ENCODE measurements at places on chromosomes 1 and 21.
A peak's percentile ranks its signal among the peaks of the same experiment; 100 is the strongest.

GRCh38 chr1:166017395-166017794 is 149.4 kb downstream of the FAM78B start:
- no peak for DNase-seq

GRCh38 chr1:170730438-170730837 is 66.5 kb downstream of the PRRX1 start:
- DNase-seq = no peak

- no peak for DNase-seq
Observed at GRCh38 chr1:161678500-161678899, 15.6 kb downstream of the FCGR2B start.

GRCh38 chr1:113616156-113616555 is 143.1 kb downstream of the PHTF1 start:
- no peak for DNase-seq

DNA sequence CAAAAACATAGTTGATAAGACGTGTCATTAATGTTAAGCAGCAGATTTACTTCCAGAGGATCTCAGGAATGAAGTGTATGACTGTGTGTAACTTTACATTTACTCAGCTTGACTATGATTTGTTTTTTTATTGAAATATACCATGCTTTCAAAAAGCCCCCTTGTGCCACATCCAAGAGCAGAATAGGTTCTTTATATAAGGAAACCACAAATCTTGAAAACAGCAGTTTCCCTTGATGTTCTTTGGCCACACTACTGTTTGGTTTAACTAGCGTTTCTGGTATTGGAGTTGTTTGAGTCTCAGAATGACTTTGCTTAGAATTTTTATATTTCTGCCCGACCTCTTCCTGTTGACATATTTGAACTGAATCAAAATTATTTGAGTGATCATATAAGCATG is 25.0 kb downstream of the LRRC8C start:
- no peak for DNase-seq

DNA sequence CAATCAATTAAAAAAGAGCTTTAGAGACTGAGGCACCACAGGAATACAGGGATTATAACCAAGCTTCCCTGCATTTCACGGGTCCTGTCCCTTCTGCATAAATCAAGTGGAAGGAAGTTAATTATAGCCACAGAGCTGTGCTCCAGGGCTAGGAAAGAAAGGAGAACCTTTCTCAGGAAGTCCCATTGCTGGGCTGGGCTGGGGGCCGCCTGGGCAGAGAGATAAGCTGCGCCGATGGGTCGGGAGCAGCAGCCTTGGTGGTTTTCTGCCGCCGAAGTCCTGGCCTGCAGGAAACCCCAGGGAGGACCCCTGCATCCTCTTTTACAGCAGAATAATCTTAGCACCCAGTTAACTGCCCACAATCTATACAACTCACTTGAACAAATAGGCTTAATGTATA is 12.6 kb upstream of the CD34 start:
- no peak for DNase-seq

GRCh38 chr1:244887281-244887680 is 22.9 kb upstream of the HNRNPU start:
- DNase-seq = no peak

GRCh38 chr1:104933846-104934245 is 1184.1 kb downstream of the AMY1C start:
- DNase-seq = no peak

DNA sequence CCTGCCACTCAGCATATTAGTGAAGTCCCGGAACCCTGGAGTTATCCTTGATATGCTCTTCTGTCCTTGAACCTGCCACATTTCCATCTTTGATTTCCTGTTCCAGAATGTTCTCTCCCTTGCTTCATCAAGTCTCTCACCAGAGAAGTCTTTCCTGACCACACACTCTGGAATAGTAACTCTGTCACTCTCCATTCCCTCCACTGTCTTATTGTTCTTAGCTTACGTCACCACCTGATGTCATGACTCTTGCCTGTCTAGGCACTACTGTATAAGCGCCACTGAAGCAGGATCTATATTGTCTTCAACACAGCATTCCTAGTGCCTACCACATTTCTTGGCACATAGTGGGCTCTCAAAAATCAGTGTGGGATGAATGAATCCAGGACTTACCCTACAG is 65.4 kb upstream of the SMYD2 start:
- no peak for DNase-seq

- no peak for DNase-seq
Observed at GRCh38 chr1:101033017-101033416, 7.4 kb upstream of the DPH5 start.

GRCh38 chr1:26003262-26003661 is 5.4 kb upstream of the PAFAH2 start:
- DNase-seq = no peak

DNA sequence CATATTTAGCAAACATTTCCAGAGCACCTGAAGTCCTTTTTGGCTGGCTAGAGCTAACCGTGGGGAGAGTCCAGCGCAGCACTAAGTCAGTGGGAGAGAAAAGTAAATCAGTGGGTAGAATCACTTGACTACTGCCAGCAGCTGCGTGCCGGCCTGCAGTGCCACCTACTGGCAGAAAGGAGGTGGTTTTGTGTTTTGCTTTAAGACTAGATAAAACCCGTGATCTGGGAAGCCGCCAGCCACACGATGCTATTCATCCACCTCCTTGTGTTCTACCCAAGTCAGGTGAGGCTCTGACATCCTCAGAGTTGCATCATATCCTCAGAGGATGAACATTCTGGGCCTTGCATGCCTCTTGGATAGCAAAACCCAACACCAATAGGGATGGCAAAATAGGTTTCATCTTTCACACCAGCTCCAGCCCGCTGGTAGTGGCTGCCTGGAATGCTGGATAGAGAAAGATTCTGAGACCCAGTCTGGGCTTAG is 14.1 kb upstream of the HEYL start:
- peak; percentile 45 for DNase-seq

GRCh38 chr21:16007943-16008342 is 278.2 kb downstream of the USP25 start:
- DNase-seq = no peak

DNA sequence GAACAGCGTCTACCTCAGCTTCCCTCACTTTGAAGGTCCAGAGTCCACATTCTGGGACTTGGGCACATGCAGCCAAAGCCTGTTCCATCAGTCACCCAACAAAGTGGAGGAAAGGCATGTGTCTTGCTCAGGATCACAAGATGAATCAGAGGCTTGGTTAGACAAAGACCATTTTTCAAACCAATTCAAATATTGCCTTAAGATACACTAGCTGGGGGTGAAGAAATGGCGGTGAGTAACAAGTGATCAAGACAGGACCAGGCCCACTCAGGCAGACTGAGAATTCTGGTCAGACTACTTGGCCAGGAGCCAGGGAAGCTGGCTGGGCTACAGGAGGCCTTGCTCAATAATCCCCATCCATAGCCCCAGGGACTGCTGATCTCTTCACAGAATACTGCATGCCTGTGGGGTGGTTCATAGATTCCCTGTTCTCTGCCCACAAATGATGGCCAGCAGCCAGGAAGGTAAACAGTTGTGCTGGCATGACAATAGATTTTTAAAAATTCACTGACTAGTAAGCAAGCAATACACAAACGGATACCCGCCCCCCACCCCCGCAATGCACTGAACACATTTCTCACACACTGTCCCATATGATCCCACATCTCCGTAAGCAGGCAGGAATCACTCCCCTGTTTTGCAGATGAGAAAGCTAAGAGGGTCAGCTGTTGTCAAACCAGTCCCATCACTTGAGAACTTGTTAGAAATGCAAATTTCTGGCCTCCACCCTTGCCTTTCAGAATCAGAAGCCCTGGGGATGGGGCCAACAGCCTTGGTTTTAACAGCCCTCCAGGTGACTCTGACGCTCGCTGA is 27.2 kb downstream of the ERI3 start:
- no peak for DNase-seq

DNA sequence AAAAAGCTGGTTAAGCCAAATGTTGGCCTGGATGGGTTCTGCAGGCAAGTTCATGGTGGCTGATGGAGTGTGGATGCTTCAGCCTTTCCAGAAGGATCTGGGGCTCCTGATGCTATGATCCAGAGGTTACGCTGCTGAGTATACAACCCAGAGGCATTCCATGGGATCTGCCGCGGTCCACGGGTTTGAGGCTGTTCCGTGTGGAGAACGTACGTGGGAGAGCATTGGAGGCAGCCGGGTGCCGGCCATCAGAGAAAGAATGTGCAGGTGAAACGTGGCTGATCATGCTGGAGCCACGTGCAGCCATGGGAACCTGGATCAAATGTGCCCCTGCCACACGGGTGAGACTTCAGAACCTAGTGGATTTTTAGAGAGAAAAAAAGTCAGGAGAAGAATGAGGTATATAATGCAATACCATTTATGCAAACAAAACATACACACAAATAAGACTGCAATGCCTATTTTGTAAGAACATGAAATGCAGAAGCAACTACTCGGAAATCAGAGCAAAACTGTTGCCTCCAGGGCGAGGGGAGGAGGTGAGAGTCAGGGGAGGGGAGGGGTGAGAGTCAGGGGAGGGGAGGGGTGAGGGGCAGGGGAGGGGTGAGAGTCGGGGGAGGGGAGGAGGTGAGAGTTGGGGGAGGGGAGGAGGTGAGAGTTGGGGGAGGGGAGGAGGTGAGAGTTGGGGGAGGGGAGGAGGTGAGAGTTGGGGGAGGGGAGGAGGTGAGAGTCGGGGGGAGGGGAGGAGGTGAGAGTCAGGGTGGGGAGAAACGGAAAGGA is 116.5 kb upstream of the C1orf174 start:
- no peak for DNase-seq

DNA sequence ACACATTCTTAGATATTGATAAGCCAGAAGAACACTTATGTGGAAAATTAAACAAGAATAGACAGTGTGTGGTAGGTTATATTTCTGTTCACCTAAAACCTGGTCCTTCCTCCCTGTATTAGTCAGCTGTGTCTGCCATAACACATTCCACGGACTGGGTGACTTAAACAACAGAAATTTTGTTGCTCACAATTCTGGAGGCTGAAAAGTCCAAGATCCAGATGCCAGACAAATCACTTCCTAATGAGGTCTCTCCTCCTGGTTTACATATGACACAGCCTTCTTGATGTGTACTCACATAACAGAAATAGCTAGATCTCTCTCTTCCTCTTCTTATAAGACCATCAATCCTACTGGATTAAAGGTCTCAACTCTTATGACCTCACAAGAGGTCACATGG is 25.7 kb downstream of the JMJD4 start:
- no peak for DNase-seq
